ENCODE measurements at places on chromosomes 4 and X. TPM values are rescaled to one million over a fixed set of nuclear protein-coding genes. Genes with fewer than 3 reads are reported as not detected.

DNA sequence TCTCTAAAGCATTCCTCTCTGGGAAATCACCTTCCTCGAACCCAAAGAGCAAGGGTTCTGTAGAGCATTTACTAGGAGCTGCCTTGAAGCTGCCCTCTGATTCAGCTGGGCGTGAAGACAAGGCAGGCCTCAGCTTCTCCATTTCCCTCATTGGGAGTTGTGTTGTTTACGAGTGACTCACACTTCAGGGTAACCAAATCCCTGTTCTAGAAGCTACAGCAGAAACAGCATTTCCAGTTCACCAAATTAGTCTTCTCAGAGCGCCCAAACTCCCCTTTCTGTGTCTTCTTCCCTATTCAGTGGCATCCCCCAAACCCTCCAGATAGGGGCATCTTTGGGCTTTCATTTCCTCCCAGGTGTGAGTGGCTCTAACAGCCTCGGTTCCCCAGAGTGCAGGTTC, 863 bp upstream of the XPNPEP2 start:
- no peak for DNase-seq
- H3K36me3 ChIP-seq: no peaks in the 10 kb centered on the region
- H3K4me1 ChIP-seq: no peaks in the 10 kb centered on the region
- H3K27me3 ChIP-seq: no peaks in the 10 kb centered on the region
- H3K27ac ChIP-seq: no peak overlapping the region
- H3K4me3 ChIP-seq: no peak overlapping the region

GRCh38 chr4:107265859-107266258, 229.7 kb upstream of the DKK2 start:
- H3K4me1 ChIP-seq: no peaks in the 10 kb centered on the region
- DNase-seq: no peak
- no peak overlapping the region for H3K27ac ChIP-seq
- no peaks in the 10 kb centered on the region for H3K27me3 ChIP-seq
- no peak overlapping the region for H3K4me3 ChIP-seq

DNA sequence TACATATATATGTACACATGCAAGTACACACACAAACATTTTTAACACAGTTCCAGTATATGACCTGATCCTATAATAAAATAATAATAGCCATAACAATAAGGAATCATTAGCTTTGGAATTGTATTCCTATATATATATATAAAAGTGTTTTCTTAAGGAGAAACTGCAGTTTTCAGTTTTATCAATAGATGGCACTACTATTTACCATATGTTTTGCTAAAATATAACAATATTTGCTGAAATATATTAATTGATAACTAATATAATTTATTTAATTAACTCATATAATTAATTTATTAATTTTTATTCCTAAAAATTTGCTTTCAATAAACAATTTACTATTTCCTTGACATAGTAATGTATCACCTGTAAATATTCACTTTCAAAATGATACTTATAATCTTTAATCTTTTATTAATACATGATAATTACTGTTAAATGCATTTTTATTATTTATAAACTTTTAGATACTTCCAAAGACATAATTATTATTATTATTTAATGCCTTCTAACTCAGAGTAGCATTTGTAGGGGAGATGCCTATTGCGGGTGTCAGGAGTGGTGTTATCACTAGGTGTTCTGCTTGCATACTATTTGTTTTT, 599.5 kb downstream of the FSTL5 start:
- H3K27me3 ChIP-seq: no peaks in the 10 kb centered on the region
- no peaks in the 10 kb centered on the region for H3K4me1 ChIP-seq
- no peak overlapping the region for H3K27ac ChIP-seq
- DNase-seq: no peak

The C4orf51 gene
- not detected for total RNA-seq

DNA sequence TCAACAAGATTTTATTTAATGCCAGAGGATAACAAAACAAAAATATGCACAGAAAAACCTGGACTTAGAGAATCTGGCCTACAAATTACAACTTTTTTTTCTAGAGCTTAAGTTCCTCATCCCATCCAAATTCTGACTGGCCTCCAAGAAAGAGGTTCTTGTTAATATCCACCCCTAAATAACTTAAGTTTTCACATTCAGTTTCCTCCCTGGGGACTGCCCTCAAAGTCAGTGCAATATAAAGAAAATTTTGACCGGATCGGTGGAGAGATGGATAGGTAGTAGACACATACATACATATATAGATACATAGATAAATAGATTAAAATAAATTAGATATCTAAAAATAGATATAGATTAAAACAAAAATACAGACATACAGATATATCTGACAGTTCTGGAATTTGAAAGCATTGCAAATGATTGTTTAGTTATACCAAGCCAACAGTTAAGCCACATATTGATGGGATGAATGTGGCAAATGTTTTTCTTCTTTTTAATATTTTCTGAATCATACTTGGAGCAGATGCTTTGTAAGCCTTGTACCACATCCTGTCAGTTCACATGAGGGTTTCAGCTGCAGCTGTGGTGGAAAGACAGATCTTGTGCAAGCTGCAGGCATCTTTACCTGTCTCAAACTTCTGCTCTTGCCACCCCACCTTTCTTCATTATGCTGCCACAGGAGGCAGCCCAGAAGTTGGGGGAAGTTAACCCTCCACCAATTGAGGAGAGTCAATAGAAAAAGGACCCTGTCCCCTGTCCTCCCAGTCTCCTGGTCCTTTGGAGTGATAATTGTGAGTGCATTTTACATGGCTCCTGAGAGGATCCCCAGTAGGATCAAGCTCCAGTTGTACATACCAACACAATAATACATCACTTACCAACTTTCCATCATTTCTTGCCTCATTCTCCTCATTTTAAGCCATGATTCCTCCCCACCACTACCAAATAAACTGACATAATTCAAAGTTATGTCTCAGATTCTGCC, 58.5 kb upstream of the PRDM8 start:
- no peak for DNase-seq
- no peak overlapping the region for H3K4me3 ChIP-seq
- no peaks in the 10 kb centered on the region for H3K36me3 ChIP-seq
- no peak overlapping the region for H3K27ac ChIP-seq

GRCh38 chr4:125313497-125313896, 1.3 kb upstream of the FAT4 start:
- H3K27ac ChIP-seq: no peak overlapping the region
- peak; percentile 22 for DNase-seq
- H3K4me1 ChIP-seq: peaks cover 30% of the 10 kb centered on the region
- H3K27me3 ChIP-seq: no peaks in the 10 kb centered on the region
- no peaks in the 10 kb centered on the region for H3K36me3 ChIP-seq

GRCh38 chrX:74370487-74370886, 50.8 kb upstream of the SLC16A2 start:
- H3K27ac ChIP-seq: no peak overlapping the region
- H3K4me3 ChIP-seq: no peak overlapping the region
- DNase-seq: no peak
- H3K36me3 ChIP-seq: no peaks in the 10 kb centered on the region
- H3K4me1 ChIP-seq: no peaks in the 10 kb centered on the region

- DNase-seq: no peak
- no peaks in the 10 kb centered on the region for H3K4me1 ChIP-seq
- H3K27ac ChIP-seq: no peak overlapping the region
- no peaks in the 10 kb centered on the region for H3K27me3 ChIP-seq
- H3K36me3 ChIP-seq: no peaks in the 10 kb centered on the region
Measured at GRCh38 chr4:108833046-108833445, 70.2 kb upstream of the ETNPPL start.

DNA sequence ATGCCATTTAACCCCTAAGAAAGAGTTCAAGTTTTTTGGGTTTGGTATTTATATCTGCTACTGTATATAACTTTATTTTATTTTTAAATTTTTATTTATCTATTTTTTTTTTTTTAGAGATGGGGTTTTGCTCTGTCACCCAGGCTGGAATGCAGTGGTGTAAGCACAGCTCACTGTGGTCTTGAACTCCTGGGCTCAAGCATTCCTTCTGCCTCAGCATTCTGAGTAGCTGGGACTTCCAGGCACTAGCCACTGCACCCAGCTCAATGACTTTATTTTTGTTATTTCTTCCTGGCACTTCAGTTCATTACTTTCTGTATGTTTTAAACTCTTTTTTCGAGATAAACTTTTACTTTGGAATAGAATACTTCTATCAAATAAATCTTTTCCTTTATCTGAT, 42.4 kb upstream of the PGAM4 start:
- H3K27ac ChIP-seq: no peak overlapping the region
- DNase-seq: no peak
- no peaks in the 10 kb centered on the region for H3K36me3 ChIP-seq

DNA sequence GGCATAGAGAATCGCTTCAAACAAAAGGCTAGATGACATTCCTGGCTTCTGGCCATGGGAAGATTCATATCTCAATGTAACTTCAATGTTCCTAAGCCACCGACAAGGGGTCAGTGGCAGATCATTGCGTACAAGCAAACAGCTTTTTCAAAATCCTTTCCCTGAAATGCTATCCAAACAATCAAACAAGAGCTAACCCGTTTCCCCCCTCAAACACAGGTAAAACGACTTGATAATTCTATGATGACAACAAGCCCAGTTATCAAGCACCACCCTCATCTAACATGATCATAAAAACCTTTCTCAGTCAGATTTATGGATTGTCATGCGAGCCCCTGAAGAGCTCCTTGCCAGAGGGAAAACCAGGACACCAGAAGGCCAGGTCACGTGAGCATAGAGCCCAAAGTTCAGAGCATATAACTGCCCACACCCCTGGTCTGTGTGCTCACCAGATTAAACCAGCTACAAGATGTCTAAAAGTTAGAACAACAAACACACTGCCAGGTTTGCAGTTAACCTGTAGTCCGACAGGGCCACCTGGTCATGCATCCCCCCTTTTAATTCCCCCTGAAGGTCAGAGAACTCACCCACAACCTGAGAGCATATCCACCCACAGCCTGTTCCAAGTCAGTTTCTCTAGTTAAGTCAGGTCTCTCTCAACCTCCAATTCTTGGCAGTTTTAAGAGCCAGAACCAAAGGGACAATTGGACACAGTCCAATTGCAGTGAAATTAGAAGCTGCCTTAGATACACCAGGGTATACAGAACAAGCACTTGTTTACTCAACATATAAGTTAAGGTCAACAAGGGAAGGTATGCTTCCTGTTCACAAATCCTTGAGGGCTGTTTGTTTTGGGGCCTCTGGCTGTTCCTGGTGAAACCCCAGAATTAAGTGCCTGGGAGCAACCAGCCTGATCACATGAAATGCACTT, 248.1 kb upstream of the PPARGC1A start:
- no peaks in the 10 kb centered on the region for H3K36me3 ChIP-seq
- H3K27me3 ChIP-seq: no peaks in the 10 kb centered on the region
- no peaks in the 10 kb centered on the region for H3K4me1 ChIP-seq
- no peak for DNase-seq
- no peak overlapping the region for H3K27ac ChIP-seq

DNA sequence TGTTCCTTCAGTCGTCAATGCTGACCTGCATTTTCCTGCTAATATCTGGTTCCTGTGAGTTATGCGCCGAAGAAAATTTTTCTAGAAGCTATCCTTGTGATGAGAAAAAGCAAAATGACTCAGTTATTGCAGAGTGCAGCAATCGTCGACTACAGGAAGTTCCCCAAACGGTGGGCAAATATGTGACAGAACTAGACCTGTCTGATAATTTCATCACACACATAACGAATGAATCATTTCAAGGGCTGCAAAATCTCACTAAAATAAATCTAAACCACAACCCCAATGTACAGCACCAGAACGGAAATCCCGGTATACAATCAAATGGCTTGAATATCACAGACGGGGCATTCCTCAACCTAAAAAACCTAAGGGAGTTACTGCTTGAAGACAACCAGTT, 12.6 kb downstream of the TLR8 start:
- no peaks in the 10 kb centered on the region for H3K4me1 ChIP-seq
- DNase-seq: no peak
- H3K27ac ChIP-seq: no peak overlapping the region
